NCI-H69 (cell line): ENCODE measurements at places on chromosomes 7 and 10.

DNA sequence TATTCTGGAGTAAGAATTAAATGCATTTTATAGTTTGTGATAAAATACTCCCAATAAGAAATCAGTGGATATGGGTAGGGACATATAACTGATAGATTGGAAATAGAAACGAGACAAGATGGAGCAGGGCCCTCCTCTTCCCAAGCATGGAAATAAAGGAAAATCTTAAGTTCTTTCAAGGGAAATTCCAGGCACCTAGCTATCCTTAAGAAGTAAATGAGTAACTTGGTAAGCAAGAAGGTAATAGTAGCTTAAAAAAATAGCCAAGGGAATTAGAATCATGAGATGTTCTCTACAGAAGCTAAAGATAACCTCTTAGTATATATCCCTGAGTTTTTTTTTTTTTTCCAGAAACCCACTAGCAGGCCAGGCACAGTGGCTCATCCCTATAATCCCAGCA, 105.5 kb upstream of the FAM3C start:
- DNase-seq: no peak

GRCh38 chr10:96829029-96829773, 2.9 kb upstream of the LCOR start:
- no peak for DNase-seq

DNA sequence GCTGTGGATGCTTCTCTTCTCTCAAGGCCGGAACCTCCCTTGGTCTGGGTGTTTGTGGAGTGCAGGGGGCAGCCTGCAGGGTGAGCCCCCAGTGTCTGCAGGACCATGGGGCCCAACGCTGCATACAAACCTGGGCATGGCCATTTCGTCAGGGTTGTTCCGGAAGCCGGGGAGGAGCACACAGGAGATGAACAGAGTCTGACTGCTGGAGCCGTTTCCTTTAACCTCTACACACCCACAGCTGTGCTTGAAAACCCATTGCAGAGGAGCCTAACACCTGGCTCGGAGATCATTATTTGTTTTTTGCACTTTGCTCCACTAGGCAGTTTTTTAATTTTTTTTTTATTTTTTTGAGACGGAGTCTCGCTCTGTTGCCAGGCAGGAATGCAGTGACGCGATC, 167.6 kb upstream of the INSYN2A start:
- DNase-seq: no peak

DNA sequence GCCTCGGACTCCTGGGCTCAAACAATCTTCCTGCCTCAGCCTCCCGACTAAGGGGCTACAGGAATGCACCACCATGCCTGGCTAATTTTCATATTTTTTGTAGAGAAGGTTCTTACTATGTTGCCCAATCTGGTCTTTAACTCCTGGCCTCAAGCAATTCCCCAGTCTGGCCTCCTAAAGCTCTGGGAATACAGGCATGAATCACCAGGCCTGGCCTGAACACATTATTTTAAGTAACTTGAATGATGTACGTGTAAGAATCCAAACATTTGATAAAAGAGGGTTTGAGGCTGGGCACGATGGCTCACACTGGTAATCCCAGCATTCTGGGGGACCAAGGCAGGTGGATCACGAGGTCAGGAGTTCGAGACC, 13.0 kb upstream of the BAMBI start:
- no peak for DNase-seq

- DNase-seq: no peak
Observed at GRCh38 chr10:132532179-132532578, 5.4 kb upstream of the INPP5A start.

- no peak for DNase-seq
Observed at GRCh38 chr7:133540096-133540860, 287.4 kb downstream of the EXOC4 start.

DNA sequence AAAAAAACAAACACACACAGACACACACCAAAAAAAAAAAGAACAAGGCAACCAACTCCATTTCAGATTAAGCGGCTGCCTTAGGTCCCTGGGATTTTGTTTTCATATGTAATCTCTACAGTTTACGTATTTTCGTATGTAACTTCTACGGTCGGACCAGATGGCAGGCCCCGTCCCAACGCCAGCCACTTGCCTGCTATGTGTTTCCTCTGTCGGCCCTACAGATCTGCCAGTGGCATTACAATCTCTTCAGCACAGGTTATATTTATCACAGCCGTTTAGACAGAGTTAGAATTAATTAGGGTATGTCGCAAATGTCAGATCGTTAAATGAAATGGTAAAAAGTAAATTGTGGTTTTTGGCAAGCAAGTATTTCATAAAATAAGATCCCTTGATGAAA, 99.3 kb downstream of the DNAJB6 start:
- DNase-seq: no peak

DNA sequence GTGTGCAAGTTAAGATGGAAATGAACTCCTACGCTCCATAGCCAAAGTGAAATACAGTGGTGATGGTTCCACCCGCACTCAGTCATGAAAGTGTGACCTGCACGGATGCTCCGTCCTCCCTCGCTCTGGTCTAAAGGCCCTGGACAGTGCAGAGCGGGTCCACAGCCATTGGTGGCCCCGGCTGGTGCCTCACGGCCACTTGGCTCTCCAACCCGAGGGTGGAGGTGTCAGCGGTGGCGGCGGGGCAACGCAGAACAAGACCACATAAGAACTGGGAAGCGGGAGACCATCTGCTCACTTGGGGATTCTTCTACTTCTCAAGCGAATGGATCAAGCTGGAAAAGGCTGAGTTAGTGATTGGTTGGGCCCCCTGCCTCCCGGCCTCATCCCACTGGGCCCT, 60.7 kb downstream of the NKX6-2 start:
- no peak for DNase-seq

DNA sequence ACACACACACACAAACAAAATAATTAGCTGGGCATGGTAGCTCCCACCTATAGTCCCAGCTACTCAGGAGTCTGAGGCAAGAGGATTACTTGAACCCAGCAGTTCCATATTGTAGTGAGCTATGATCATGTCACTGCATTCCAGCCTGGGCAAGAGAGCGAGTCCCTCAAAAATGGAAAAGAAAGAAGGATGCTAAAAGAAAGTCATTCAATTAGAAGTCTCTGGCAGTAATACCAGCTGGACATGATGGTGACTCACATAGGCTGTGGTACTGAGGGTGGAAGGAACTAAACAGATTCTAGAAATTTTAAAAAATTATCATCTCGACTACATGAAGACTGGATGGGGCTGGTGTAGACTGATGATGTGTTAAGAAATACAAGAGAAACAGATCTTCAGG, 385.3 kb downstream of the ETV1 start:
- no peak for DNase-seq

GRCh38 chr7:151688236-151688780, 168.6 kb upstream of the RHEB start:
- no peak for DNase-seq

GRCh38 chr10:125783957-125784356, 8.3 kb upstream of the MMP21 start:
- no peak for DNase-seq

DNA sequence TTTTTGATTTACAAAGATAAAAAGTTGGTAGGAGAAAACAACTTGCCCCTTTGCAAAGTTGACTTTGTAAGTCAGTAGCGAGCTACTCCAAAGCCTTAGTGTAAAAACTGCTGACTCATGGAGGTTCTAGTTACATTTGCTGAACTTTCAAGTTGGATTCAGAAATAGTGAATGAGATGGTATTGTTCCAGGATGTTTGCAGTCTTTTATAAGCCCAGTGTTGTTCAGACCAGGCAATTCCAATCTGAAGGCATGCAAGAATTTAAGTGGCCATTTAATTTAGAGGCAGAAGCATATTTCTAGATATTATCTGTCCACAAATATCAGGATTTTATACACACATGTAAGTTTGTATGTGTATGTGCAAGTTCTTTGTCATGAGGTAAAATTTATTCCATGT, 21.6 kb downstream of the TES start:
- no peak for DNase-seq

DNA sequence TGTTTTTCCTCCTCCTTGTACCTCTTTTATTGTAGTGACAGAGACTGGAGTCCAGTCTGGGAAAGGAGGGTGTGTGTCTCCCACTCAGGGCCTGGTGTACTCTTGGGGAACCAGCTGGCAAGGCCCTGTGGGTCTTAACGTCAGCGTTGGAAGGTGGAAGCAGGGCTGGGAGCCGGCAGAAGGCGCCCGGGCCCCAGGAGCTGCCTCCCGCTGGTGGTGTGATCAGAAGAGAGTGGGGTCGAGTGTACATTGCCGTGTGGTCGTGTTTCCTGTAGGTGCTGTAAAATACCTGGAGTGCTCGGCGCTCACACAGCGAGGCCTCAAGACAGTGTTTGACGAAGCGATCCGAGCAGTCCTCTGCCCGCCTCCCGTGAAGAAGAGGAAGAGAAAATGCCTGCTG, 45.7 kb downstream of the DAGLB start:
- no peak for DNase-seq

- DNase-seq: peak; percentile 97
Observed at GRCh38 chr7:28573059-28573553, 160.8 kb downstream of the CREB5 start.

DNA sequence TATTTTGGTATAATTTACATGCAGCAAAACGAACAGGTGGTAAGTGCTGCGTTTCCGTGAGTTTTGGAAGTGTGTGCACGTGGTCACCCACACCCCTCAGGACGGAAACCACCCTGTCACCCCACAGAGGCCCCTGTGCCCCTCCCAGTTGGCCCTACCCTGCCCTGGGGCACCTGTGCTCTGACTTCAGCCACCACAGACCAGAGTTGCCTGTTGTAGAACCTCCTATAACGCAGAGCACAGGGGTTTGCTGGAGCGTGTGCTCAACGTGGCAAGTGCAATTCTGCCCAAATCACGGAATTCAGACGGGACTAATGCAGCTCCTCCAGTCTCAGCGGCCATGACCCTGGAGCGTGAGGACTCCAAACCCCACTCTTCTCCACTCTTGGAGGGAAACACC, 9.6 kb upstream of the CFAP46 start:
- DNase-seq: no peak

DNA sequence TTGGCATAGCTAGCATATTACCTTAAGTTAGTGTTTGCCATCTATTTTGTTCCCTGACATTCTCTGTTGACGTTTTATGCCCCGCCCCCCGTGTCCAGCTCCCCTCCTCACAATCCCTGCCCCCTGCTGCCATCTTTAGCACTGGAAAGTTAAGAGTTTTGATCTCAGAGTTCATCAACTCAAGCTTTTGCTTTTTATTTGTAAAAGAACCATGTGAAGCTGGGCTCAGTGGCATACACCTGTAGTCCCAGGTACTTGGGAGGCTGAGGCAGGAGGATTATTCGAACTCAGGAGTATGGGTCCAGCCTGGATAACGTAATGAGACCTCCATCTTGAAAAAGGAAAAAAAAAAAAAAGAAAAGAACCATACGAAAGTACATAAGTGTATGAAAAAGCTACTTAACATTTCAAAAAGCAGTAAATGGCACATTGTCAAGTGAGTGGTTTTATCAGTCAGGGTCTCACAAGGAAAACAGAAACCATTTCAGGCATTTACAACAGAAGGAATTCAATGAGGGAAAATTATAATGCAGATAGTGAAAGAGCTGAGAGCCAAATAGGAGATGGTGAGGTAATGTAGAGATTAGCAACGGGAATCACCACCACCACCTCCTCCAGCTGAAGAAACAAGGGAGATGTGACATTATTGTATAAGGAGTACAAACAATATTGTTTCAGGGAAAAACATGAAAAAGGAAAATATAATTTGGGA, 64.9 kb downstream of the MCU start:
- no peak for DNase-seq

GRCh38 chr10:101146392-101147251, 15.5 kb downstream of the TLX1 start:
- DNase-seq: peak; percentile 15

- peak; percentile 90 for DNase-seq
Observed at GRCh38 chr7:98420966-98421612, 20.2 kb upstream of the BAIAP2L1 start.

GRCh38 chr7:74275401-74275881, 13.8 kb upstream of the CLIP2 start:
- peak; percentile 38 for DNase-seq

DNA sequence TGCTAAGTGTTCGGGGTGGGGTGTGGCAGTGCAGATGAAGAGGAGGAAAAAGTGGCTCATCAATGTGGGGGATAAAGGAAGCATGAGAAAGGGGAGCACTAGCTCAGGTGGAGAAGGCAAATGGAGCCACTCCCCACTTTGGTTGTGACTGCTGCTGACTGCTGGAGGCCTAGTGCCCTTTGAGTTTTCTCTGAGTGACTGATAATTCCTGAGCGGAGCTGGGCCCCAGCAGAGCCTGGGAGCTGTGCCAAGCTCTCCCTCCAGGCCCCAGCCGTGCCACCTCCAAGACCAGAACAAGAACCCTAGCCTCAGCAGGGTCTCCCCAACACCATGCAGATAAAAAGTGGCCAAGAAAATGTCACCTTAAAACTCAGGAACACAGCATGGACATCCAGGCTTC, 9.7 kb upstream of the RASSF4 start:
- peak; percentile 22 for DNase-seq

GRCh38 chr7:33038639-33039038, 23.9 kb downstream of the NT5C3A start:
- DNase-seq: no peak

- peak; percentile 57 for DNase-seq
Observed at GRCh38 chr7:99473315-99473596, 566 bp downstream of the ZNF789 start.

DNA sequence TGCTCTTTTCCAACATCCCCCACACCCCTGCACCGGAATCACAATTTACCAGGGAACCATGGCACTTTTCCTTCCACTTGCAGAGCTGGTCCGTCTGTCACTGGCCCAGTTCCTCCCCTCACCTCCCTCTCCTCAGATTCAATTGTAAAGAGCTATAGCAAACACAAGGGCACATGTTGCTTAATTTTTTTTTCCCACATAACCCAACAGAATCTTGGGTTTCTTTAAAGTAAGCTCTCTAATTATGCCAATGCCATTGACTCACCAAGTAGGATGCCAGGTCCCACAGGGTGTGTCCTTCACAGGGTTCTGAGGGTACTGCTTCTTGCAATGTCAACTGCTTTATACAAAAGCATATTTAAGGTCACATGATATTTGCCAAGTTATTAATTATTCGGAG, 262.2 kb downstream of the AUTS2 start:
- peak; percentile 76 for DNase-seq

DNA sequence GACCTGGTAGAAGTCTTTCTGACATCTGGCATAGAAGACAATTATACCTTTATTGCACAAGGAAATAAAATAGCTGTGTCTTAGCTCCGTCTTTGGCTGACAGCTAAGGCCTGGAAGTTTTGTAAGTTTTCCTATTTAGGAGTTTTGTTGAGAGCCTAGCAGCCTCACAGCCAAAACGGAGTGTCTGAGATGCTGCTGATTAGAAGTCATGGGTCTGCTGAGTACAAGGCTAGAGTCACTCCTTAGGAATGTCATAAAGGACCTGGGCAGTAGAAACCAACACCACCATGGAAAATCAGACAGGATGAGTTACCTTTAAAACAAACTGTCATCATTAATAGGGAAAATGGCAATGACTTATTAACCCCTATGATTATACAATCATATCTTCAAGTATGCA, 442.5 kb downstream of the KCNMA1 start:
- DNase-seq: no peak
